Stimulated activated CD4-positive, alpha-beta T cell treated with anti-CD3 and anti-CD28 coated beads, Interleukin-4, amount 100 ng/mL, for 1 hour (primary cell): ENCODE measurements at places on chromosomes 6 and 20.

GRCh38 chr6:138953451-138953850, 34.6 kb downstream of the REPS1 start:
- DNase-seq = no peak

DNA sequence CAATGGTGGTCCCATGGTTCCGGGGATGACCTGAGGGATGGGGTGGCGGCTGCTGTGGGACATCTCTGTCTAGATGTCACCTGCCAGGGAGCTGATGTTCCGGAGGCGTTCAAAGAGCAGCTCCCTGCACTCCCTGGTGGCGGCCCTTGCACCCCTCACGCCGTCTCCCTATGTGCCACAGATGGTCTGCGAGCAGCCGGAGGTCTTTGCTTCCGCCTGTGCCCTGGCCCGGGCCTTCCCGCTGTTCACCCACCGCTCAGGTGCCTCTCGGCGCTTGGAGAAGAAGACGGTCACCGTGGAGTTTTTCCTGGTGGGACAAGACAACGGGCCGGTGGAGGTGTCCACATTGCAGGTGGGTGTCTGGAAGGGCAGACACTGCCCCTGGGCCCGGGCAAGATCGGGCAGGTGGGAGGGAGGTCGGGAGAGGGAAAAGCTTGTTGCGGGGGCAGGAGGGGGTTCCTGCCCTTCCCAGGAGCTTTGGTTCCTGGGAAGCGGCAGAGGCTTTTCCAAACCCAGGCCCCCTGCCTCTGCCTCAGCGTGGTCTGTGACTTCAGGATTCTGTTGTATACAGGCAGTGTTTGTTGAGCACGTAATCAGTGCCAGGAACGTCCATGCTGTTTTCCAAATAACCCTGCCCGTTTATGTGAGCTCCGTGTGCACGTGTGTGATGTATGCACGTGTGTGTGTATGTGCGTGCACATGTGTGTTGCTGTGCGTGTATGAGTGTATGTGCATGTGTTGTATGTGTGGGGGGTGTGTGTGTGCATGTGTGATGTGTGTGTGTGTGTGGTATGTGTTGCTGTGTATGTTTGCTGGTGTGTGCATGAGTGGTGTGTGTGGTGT, 1.9 kb downstream of the NPEPL1 start:
- no peak for DNase-seq

DNA sequence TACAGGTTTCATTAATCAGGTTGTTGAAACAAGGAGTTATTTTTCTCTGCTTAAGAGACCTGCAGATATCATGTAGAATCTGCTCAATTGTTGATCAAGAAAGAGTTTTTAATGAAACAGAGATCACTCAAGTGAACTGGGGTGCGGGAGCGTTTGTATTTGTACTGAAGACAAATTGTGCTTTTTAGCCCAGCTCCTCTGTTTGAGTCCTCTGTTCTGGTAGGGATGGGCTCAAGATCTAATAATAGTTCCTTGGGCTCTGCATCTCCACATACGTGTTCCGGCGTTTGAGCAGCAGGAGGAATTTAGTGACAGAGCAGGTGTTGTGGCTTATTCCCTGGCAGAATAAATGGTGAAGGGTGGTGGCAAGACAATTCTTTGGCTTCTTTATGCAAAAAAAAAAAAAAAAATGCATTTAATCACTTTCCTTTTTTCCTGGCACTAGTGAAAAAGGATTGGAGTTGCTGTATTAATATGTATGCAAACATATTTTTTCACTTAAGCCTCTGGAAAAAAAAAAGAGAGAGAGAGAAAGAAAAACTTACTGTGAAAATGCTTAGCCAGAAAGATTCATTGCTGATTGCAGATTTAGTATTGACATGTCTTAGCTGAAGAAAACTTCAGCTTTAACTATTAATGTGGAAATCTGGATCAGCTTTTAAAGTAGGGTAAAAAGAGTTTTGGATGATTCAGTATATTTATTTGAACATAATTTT, 4.0 kb downstream of the CITED2 start:
- no peak for DNase-seq

- DNase-seq = no peak
Observed at GRCh38 chr6:83258517-83258916, 65.4 kb downstream of the RWDD2A start.

GRCh38 chr20:50366270-50367103, 143.7 kb upstream of the PTPN1 start:
- DNase-seq = peak; percentile 22

- DNase-seq = no peak
Observed at GRCh38 chr6:45686841-45687569, 309.3 kb upstream of the SUPT3H start.
